ENCODE measurements at places on chromosomes 13 and 19.

- no peak overlapping the region for H3K27ac ChIP-seq
- no peaks in the 10 kb centered on the region for H3K27me3 ChIP-seq
- no peak overlapping the region for H3K4me3 ChIP-seq
- no peaks in the 10 kb centered on the region for H3K36me3 ChIP-seq
Observed at GRCh38 chr19:6723108-6723618, 2.7 kb upstream of the C3 start.

GRCh38 chr19:27776524-27776923 lies 1436.4 kb downstream of the UQCRFS1 start:
- H3K4me3 ChIP-seq, result no peak overlapping the region
- no peaks in the 10 kb centered on the region for H3K4me1 ChIP-seq
- peaks cover 41% of the 10 kb centered on the region for H3K36me3 ChIP-seq

GRCh38 chr19:46915386-46915785 lies 54.6 kb downstream of the ARHGAP35 start:
- peaks cover 42% of the 10 kb centered on the region for H3K4me1 ChIP-seq
- DNase-seq, result no peak
- peaks cover 24% of the 10 kb centered on the region for H3K36me3 ChIP-seq
- no peak overlapping the region for H3K27ac ChIP-seq
- no peak overlapping the region for H3K4me3 ChIP-seq
- no peaks in the 10 kb centered on the region for H3K27me3 ChIP-seq

DNA sequence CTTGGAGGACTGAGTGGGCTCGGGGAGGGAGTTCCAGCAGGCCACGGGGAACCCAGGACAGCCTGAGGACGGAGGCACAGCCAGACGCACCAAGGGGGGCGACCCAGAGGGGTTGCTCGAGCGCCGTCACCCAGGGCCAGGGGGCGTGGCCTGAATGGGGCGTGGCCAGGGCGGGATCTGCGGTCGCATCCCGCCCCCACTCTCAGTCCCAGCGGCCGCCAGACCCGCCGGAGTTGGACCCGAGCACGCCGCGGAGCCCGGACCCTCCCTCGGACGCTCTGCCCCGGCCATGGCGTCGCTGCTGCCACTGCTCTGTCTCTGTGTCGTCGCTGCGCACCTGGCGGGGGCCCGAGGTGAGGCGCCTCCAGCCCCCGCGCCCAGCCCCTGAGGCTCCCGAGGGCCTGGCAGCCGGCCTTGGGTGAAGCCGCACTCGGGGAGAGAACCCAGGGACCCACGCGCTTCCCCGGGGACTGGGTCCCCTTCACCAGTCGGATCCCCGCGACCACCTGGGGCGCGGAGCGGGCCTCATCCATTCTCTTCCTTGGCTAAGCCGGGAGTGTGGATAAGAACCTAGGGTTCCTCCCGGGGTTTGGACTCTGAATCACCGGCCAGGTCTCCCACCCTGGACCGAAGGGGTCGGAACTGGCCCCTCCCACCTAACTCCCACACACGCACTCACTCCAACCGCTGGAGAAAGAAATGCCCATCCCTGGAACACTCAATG lies at the start of gene CILP2:
Gene CILP2, plus strand, starts transcription at position 205 of the 724 bp plus-strand sequence. Its CDS starts 85 bp downstream, at position 290.
- peaks cover 27% of the 10 kb centered on the region for H3K4me1 ChIP-seq
- peaks cover 1% of the 10 kb centered on the region for H3K36me3 ChIP-seq
- no peak within 1 kb of the TSS for H3K4me3 ChIP-seq
- no peak for DNase-seq

DNA sequence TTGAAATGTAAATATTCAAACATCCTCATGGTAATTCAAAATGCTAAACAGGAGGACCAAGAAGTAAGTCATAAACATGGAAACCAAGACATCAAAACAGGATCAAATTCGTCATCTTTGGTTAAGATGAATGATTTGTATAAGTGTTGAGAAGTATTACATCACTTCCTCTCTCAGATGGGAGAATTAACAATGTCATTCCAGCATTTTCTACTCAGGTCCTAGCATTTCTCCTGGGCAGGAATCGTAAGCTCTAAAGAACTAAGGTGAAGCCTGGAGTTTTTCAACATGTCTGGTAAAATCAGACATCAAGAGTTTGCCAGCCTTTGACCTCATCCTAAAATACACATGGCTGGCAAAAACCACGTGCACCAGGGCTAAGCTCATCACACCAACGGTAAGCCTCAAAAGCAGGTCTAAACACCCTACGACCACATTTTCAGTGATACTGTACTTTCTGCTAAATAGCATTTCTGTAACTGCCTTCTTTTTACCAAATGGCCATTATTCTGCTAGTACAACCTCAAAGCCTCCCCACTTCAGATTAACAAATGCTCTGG lies 24.8 kb downstream of the RANBP3 start:
- H3K36me3 ChIP-seq, result peaks cover 16% of the 10 kb centered on the region
- no peak for DNase-seq
- H3K27ac ChIP-seq, result peak overlapping the region; percentile 93
- H3K4me3 ChIP-seq, result peak overlapping the region; percentile 53
- H3K27me3 ChIP-seq, result no peaks in the 10 kb centered on the region
- H3K4me1 ChIP-seq, result peaks cover 86% of the 10 kb centered on the region

- no peak for DNase-seq
- H3K36me3 ChIP-seq, result peaks cover 4% of the 10 kb centered on the region
- no peak overlapping the region for H3K27ac ChIP-seq
- H3K4me3 ChIP-seq, result no peak overlapping the region
- H3K27me3 ChIP-seq, result no peaks in the 10 kb centered on the region
Observed at GRCh38 chr19:4972509-4973230, 3.8 kb downstream of the KDM4B start.

- no peaks in the 10 kb centered on the region for H3K27me3 ChIP-seq
- no peak overlapping the region for H3K27ac ChIP-seq
- H3K4me1 ChIP-seq, result no peaks in the 10 kb centered on the region
- H3K36me3 ChIP-seq, result no peaks in the 10 kb centered on the region
- DNase-seq, result no peak
Observed at GRCh38 chr13:86299128-86299527, 499.9 kb upstream of the SLITRK6 start.

- H3K36me3 ChIP-seq, result no peaks in the 10 kb centered on the region
- no peak for DNase-seq
- no peak overlapping the region for H3K27ac ChIP-seq
- H3K27me3 ChIP-seq, result no peaks in the 10 kb centered on the region
Observed at GRCh38 chr19:1222394-1222793, 15.4 kb downstream of the CBARP start.

GRCh38 chr13:30148171-30148754 lies 159.1 kb downstream of the KATNAL1 start:
- no peaks in the 10 kb centered on the region for H3K27me3 ChIP-seq
- peak overlapping the region; percentile 87 for H3K27ac ChIP-seq
- H3K36me3 ChIP-seq, result peaks cover 7% of the 10 kb centered on the region
- H3K4me3 ChIP-seq, result no peak overlapping the region
- H3K4me1 ChIP-seq, result peaks cover 82% of the 10 kb centered on the region
- DNase-seq, result peak; percentile 77

- H3K36me3 ChIP-seq, result peaks cover 1% of the 10 kb centered on the region
- DNase-seq, result no peak
- no peaks in the 10 kb centered on the region for H3K27me3 ChIP-seq
- H3K4me3 ChIP-seq, result no peak overlapping the region
- H3K27ac ChIP-seq, result no peak overlapping the region
Observed at GRCh38 chr19:23855676-23856075, 59.0 kb upstream of the ZNF726 start.

DNA sequence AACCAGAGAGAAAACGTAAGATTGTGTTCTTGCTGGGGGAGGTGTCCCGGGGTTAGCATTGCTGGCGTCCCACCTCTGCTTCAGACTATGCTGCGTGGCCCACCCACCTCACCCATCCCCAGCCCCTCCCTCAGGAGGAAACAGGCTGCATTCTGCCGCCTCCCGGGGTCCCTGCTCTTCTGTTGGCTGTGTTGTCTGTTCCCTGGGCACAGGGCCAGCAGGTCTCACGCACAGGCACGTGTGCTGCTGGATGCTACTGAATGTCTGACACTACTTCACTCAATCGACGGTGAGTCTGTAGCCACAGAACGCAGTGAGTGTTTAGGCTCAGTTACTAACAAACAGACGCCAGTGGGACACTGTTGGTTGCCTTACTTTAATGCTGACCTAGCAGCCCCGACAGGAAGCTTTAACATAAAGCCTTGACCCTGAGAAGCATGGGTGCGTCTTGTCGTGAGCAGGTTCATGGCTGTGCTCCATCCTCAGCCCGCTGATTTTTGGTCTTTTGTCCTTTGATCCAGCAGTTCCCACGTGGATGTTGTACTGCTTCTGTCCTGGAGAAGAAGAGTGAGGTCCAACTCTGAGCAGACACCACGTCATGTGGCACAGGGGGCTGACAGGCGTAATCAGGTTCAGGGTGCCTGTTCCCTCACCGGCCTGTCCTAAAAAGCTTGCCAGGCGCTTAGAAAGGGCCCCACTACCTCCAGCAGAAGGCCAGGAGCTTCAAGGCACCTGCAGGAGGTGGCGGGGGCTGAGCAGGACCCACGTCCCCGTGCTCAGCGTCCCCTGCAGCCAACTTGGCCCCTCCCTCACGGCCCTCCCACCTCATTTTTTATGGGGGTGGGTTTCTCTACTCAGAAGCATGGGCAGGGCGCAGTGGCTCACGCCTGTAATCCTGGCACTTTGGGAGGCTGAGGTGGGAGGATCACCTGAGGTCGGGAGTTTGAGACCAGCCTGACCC lies 26.0 kb downstream of the NAXD start:
- no peak overlapping the region for H3K27ac ChIP-seq
- peaks cover 16% of the 10 kb centered on the region for H3K36me3 ChIP-seq
- peaks cover 11% of the 10 kb centered on the region for H3K4me1 ChIP-seq
- no peak overlapping the region for H3K4me3 ChIP-seq
- DNase-seq, result no peak

DNA sequence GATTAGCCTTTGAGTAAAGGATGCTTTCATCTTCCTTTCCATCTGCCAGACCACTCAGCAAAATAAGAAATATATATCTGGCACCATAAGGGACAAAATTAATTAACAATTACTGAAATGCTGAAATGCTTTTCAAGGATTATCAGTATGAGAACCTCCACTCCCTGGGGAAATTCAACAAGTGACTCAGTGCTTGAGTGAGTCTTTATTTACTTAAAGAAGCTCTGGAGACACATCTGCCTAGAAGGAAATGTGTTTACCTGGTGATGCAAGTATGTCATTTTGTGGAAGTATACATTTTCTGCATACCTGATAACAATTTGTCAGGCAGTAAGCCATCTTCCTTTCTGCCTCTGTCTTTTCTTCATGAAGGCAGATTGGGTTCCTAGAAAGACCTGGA lies 23.4 kb downstream of the ZNF560 start:
- no peaks in the 10 kb centered on the region for H3K27me3 ChIP-seq
- peaks cover 4% of the 10 kb centered on the region for H3K36me3 ChIP-seq
- H3K27ac ChIP-seq, result no peak overlapping the region
- H3K4me1 ChIP-seq, result no peaks in the 10 kb centered on the region
- no peak for DNase-seq
- no peak overlapping the region for H3K4me3 ChIP-seq

DNA sequence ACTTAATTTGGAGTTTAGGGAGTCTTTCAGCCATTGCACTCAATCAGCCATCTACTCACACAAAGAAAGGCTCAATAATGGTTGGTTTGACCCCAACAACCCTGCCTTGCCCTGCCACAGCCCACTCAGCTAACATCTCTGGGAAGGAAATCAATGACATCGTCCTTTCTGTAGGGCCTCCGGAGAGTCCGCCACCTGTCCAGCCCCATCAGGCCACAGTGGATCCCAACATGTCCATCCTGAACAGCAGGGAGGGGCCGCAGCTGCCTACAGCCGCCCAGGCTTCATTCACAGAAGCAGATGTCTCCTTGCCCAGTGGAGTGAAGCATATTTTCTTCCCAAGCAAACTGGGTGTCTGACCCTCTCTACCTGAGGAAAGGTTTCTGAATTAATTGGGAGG lies 4.2 kb upstream of the CDX2 start:
- H3K4me3 ChIP-seq, result no peak overlapping the region
- H3K4me1 ChIP-seq, result peaks cover 12% of the 10 kb centered on the region
- H3K36me3 ChIP-seq, result no peaks in the 10 kb centered on the region
- no peak for DNase-seq
- no peak overlapping the region for H3K27ac ChIP-seq
- peaks cover 88% of the 10 kb centered on the region for H3K27me3 ChIP-seq

DNA sequence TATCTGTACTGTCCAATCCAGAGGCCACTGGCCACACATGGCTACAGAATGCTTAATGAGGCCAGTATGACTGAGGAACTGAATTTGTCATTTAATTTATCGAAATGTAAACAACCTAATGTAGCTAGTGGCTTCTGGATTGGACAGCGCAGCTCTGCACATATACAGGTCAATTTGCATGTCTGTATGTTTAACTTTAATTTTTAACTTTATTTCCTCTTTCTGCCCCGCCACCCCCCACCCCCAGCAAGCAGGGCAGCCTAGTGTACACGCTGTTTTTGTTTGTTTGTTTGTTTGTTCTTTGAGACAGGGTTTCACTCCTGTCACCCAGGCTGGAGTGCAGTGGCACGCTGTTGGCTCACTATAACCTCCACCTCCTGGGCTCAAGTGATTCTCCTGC lies 15.5 kb downstream of the ZSWIM9 start:
- H3K27ac ChIP-seq, result no peak overlapping the region
- no peaks in the 10 kb centered on the region for H3K27me3 ChIP-seq
- no peak overlapping the region for H3K4me3 ChIP-seq
- peaks cover 47% of the 10 kb centered on the region for H3K36me3 ChIP-seq
- peaks cover 8% of the 10 kb centered on the region for H3K4me1 ChIP-seq
- DNase-seq, result no peak

- no peak overlapping the region for H3K4me3 ChIP-seq
- no peak for DNase-seq
- peaks cover under 1% of the 10 kb centered on the region for H3K27me3 ChIP-seq
- H3K36me3 ChIP-seq, result no peaks in the 10 kb centered on the region
Observed at GRCh38 chr13:29999492-30000369, 149.3 kb upstream of the UBL3 start.

DNA sequence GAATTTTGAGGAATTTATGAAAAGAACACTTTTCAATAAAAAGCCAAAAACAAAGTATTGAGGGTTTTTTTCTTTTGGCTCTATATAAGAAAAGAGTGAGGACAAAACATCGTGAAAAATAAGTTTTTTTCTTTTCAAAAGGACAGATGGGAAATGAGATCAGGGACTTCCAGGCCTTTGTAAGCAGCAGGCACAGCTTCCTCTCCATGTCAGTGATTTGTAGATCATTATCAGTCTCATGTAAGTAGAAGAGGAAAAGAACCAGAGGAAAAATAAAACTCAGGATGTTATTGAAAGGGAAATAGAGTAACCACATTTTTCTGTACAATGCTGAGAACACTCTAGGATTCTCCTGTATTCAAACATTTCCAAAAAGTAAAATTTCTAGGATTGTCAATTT lies 29.9 kb downstream of the DOCK9 start:
- H3K27ac ChIP-seq, result no peak overlapping the region
- peaks cover 12% of the 10 kb centered on the region for H3K36me3 ChIP-seq
- no peak for DNase-seq

DNA sequence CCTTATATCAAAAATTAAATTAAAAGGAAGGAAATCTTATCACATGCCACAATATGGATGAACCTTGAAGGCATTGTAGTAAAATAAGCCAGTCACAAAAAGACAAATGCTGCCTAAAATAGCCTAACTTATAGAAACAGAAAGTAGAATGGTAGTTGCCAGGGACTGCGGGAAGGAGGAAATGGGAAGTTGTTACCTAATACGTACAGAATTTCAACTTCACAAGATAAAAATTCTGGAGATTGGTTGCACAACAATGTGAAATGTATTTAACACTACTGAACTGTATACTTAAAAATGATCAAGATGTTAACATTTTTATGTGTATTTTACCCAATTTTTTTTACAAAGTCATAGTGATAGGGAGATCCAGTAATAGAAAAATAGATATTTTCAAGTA lies 10.2 kb upstream of the N4BP2L2 start:
- DNase-seq, result no peak
- H3K27ac ChIP-seq, result no peak overlapping the region
- H3K27me3 ChIP-seq, result peaks cover 2% of the 10 kb centered on the region
- H3K4me1 ChIP-seq, result no peaks in the 10 kb centered on the region
